Hair follicular keratinocyte (primary cell): ENCODE measurements at places on chromosomes 16 and 17. TPM values are rescaled to one million over a fixed set of nuclear protein-coding genes. Genes with fewer than 3 reads are reported as not detected.

The ABCA9 gene
- total RNA-seq, result 0.15 and 0.23 TPM in 2 replicates

The KRT14 gene
- 10,563 and 10,587 TPM in 2 replicates for total RNA-seq

The PPP1R27 gene
- not detected in 2 replicates for total RNA-seq

The KRTAP1-1 gene
- not detected in 2 replicates for total RNA-seq

The CCL22 gene
- not detected in 2 replicates for total RNA-seq

The IRX3 gene
- total RNA-seq, result 7.7 and 8.7 TPM in 2 replicates

The CDIPT gene
- 58.9 and 65.7 TPM in 2 replicates for total RNA-seq

The FAM171A2 gene
- 2.7 and 3.4 TPM in 2 replicates for total RNA-seq

The GDPD1 gene
- total RNA-seq, result 0.19 and 1.5 TPM in 2 replicates

The BRIP1 gene
- total RNA-seq, result 5.7 and 7.4 TPM in 2 replicates

The RAB40C gene
- 18.1 and 19.2 TPM in 2 replicates for total RNA-seq

The CDRT15L2 gene
- not detected in 2 replicates for total RNA-seq

The DNAAF8 gene
- 0.55 TPM in 1 of 2 replicates, not detected in the other for total RNA-seq

The SBK1 gene
- 0.08 TPM in 1 of 2 replicates, not detected in the other for total RNA-seq

The CRISPLD2 gene
- total RNA-seq, result 0.70 and 1.1 TPM in 2 replicates

The CLEC3A gene
- total RNA-seq, result not detected in 2 replicates

The MT4 gene
- total RNA-seq, result not detected in 2 replicates

The MFSD11 gene
- total RNA-seq, result 10.5 and 12.3 TPM in 2 replicates

The DOC2B gene
- not detected in 2 replicates for total RNA-seq

The MNT gene
- total RNA-seq, result 5.6 and 8.1 TPM in 2 replicates

The KCNJ2 gene
- 0.08 TPM in 1 of 2 replicates, not detected in the other for total RNA-seq

The USP32 gene
- 30.9 and 34.7 TPM in 2 replicates for total RNA-seq

The SMIM5 gene
- not detected in 2 replicates for total RNA-seq

The TNP2 gene
- total RNA-seq, result not detected in 2 replicates

The TSNAXIP1 gene
- 0.30 TPM in 1 of 2 replicates, not detected in the other for total RNA-seq

The CLEC18A gene
- total RNA-seq, result 0.08 and 0.16 TPM in 2 replicates

The C1QL1 gene
- total RNA-seq, result 2.5 TPM in 1 of 2 replicates, not detected in the other

The TEX14 gene
- not detected in 2 replicates for total RNA-seq

The MYLK3 gene
- 0.16 TPM in 1 of 2 replicates, not detected in the other for total RNA-seq

The TMIGD1 gene
- not detected in 2 replicates for total RNA-seq

The KRTAP4-4 gene
- total RNA-seq, result not detected in 2 replicates

The CYGB gene
- 44.7 and 52.3 TPM in 2 replicates for total RNA-seq

The USP43 gene
- 6.9 and 11.4 TPM in 2 replicates for total RNA-seq

The SMIM36 gene
- not detected in 2 replicates for total RNA-seq

The CPPED1 gene
- 1.3 and 4.5 TPM in 2 replicates for total RNA-seq

The TIGD7 gene
- total RNA-seq, result 0.78 and 0.87 TPM in 2 replicates

The DYNLRB2 gene
- 2.5 TPM in 1 of 2 replicates, not detected in the other for total RNA-seq

The CCDC92B gene
- 0.04 TPM in 1 of 2 replicates, not detected in the other for total RNA-seq

The KRT27 gene
- not detected in 2 replicates for total RNA-seq

The NETO2 gene
- total RNA-seq, result 20.8 and 30.7 TPM in 2 replicates

The SOX9 gene
- total RNA-seq, result 20.5 and 26.1 TPM in 2 replicates

The MAFG gene
- 10.7 and 15.5 TPM in 2 replicates for total RNA-seq

The TBC1D3C gene
- not detected in 2 replicates for total RNA-seq

The SSTR5 gene
- not detected in 2 replicates for total RNA-seq

The MT3 gene
- not detected in 2 replicates for total RNA-seq

The BLMH gene
- total RNA-seq, result 5.2 and 7.0 TPM in 2 replicates

The NPIPA7 gene
- 2.0 and 7.1 TPM in 2 replicates for total RNA-seq

The RARA gene
- total RNA-seq, result 16.9 and 18.9 TPM in 2 replicates

The CACNG1 gene
- not detected in 2 replicates for total RNA-seq

The PSMB3 gene
- total RNA-seq, result 245 and 391 TPM in 2 replicates
